HT1080 (cell line): ENCODE measurements at places on chromosomes 7 and 10. TPM values are rescaled to one million over a fixed set of nuclear protein-coding genes. Genes with fewer than 3 reads are reported as not detected.

FAM25G gene
- total RNA-seq, result not detected in 2 replicates

AKR1C4 gene
- not detected in 2 replicates for total RNA-seq

CYP26C1 gene
- total RNA-seq, result not detected in 2 replicates

LRRD1 gene
- 0.10 TPM in 1 of 2 replicates, not detected in the other for total RNA-seq

ADAP1 gene
- total RNA-seq, result 1.6 and 2.3 TPM in 2 replicates

IL6 gene
- total RNA-seq, result 0.16 and 1.2 TPM in 2 replicates

ACSM6 gene
- not detected in 2 replicates for total RNA-seq

CDH23 gene
- 0.23 TPM in 1 of 2 replicates, not detected in the other for total RNA-seq

BHLHA15 gene
- not detected in 2 replicates for total RNA-seq

OR6B1 gene
- total RNA-seq, result not detected in 2 replicates

NKX2-3 gene
- not detected in 2 replicates for total RNA-seq

LAMB1 gene
- 53.6 and 62.7 TPM in 2 replicates for total RNA-seq

DMBT1 gene
- total RNA-seq, result 1.1 and 2.2 TPM in 2 replicates

FIS1 gene
- 137 and 211 TPM in 2 replicates for total RNA-seq

TMEM229A gene
- not detected in 2 replicates for total RNA-seq
